Type B pancreatic cell (in vitro differentiated cells): ENCODE measurements at places on chromosomes 5 and 9.

DNA sequence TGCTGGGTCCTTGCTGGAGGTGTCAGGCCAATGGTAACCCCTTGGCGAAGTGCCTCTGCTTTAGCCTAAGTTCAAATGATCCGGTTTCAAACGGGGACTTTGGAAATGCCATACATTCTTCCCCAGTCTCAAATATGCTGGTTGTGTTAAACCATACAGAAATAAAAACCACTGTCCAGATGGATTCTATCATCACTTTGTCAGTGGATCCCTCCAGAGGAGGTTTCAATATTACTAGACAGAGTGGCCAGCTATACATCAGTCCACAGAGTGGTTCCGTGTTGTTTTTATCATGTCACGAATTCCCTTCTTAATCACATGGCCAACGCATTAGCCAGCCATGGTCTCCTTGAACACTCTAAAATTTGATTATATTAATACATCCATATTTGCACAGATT lies 7.3 kb upstream of the RANBP17 start:
- DNase-seq: no peak

- DNase-seq: no peak
Observed at GRCh38 chr5:31574772-31575171, 42.7 kb downstream of the C5orf22 start.

DNA sequence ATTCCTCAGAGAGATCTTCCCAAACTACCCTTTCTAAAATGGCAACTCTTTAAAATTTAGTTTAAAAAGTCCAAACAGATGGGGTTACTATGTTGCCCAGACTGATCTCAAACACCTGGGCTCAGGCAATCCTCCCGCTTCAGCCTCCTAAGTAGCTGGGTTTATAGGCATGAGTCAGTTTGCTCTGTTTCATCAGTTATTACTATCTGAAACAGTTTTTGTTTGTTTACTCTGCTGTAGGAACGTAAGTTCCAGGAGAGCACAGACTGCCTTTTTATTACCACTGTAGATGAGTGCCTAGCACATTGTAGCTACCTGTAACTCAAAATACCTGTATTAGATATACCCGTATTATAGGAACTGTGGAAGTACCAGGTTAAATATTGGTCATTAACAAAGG lies 89.4 kb downstream of the UHRF2 start:
- DNase-seq: no peak

GRCh38 chr9:134032456-134033222 lies 7.4 kb downstream of the BRD3OS start:
- DNase-seq: no peak

GRCh38 chr5:167244583-167244982 lies 1046.9 kb upstream of the WWC1 start:
- DNase-seq: no peak

- no peak for DNase-seq
Observed at GRCh38 chr5:150779397-150780186, 1.0 kb downstream of the SMIM3 start.

DNA sequence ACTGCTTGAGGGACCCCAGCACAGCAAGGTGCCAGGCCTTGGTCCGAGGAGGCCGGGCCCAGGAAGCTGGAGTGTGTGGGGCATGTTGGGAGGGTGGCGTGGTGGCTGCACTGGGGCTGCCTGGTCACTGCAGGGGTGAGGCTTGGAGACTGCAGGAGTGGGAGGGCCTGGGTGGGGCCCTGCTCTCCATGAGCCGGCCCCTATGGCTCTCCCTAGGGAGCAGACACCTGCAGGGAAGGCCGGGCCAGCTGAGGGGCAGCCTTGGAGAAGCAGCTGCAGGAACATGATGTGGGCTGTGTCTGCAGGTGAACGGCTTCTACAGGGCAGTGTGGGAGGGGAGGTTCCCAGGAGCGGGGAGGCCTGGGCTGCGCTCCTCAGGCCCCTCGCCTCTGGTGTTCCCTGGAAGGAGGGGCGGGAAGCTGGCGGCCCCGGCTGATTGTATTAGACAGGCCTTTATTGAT lies 41.7 kb upstream of the TMEM250 start:
- no peak for DNase-seq

GRCh38 chr5:89208811-89209210 lies 325.8 kb upstream of the MEF2C start:
- no peak for DNase-seq

DNA sequence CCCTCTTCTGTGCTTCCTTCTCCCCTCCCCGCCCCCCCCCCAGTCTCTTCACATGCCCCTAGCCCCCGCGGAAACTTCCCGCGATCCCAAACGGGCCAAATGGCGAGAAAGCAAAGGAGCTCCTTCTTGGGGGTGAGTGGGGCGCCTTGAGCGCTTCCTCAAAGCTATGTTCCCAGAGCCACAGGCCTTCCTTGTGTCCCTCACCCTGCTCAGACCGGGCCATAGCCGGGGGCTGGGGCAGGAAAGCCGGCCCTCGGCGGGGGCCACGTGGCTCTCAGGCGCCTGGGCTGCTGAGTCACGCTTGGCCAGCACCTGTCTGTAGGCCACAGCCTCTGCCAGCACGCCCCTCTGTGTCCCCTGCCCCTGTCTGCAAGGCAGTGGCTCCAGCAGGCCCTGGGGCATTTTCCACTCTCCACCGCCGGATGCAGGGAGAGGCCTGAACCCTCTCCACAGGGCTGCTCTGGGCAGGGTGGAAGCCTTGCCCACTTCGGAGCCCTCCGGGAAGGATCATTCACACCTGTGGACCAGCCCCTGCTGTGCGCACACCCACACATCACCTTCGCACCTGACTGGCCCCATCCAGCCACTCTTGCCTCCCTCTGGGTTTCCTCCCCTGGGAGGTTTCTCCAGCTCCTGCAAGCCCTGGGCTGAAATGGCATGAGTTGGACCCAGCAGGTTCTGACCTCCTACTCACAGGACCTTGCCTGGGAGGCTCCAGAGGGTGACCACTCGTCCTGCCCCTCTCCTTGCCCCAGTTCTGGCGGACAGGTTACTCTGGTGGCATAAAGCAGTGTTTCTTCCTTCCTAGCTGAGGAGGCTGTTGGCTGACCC lies 1.2 kb upstream of the SQSTM1 start:
- DNase-seq: no peak

DNA sequence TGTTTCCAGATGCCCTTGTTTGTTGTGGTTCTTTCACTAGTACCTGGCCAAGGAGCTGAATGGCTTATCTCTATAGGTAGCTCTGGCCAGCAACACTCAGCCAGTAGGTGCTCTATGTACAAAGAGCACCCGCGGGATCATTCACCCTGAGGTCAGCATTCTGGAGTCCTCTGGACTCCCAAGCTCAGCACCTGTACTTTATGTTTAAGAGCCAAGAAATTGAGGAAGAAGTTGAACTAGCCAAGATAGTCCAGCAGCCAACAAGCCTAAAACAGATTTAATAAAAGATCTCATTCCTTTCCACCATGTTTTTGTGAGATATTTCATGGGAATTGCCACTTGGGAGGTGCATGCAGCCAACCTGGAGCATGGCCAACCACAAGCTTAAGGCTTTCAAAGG lies 242.6 kb upstream of the PAPPA start:
- DNase-seq: no peak

DNA sequence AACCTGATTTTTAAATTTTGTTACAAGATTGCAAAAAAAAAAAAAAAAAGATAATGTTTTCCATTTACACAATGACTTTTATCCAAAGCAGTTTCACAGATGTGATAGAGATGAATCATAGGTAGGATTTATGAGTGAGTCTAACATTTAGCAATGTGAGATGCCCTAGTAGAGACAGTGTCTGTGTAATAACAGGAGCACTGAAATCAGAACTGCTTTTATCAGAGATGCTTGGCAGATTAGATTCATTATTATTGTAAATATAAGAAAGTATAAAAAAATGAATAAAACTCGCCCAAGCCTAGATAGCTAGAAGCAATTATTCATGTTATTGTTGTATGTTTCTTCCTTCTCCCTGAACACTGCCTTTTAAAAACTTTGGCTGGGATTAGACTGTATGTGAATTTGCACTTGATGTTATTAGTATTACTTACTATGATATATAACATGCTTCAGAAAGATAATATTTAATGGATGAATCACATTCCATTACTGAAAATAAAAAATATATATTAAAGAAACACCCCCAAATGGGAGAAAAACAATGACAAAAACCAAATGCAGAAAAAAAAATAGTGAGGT lies 567.3 kb upstream of the KLF4 start:
- DNase-seq: no peak

DNA sequence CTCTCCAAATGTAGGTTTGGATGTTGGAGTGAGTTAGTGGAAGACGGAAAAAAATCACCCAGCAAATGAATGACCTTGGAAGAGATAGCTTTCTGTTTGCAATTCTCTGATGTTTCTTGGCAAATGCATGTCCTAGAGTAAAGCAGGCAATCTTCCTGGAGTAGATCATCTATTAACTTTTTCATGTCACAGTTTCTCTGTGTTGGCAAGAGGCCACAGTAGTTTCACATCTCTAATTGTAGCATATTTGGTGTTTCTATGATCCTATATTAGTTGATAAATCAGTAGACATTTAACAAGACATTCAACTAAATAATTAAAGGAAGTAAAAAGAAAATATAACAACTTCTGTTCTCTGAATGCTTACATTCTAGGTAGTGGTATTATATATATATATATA lies 138.2 kb upstream of the MINAR2 start:
- no peak for DNase-seq

DNA sequence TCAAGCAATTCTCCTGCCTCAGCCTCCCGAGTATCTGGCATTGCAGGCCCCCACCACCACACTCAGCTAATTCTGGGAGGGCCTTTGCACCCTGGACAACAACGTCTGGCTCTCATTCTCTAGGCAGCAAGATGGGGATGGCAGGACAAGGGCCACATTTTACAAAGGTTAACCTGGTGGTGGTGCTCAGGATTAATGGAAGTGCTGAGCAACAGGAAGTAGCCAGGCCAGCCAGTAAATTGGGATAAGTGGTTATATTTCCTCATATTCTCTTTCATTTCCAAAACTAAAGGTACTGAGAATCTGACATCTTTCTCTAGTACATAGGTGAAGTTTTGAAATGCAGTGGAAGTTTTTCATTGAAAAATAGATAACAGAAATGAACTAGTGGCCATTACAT lies 24.7 kb upstream of the ASPN start:
- no peak for DNase-seq

DNA sequence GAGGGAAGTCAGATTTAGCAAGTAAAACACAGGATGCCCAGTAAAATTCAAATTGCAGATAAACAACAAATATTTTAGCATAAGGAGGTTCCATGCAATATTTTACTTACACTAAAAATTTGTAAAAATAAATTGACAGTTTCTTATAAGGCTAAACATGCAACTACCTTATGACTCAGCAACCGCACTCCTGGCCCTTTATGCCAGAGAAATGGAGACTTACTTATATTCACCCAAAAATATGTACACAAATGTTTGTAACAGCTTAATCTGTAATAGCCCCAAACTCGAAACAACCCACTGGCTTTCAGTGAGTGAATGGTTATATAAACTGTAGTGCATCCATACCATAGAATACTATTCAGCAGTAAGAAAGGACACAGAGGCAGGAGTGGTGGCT lies 28.6 kb upstream of the TRIM14 start:
- no peak for DNase-seq

- no peak for DNase-seq
Observed at GRCh38 chr5:156476678-156477077, 149.7 kb downstream of the SGCD start.

DNA sequence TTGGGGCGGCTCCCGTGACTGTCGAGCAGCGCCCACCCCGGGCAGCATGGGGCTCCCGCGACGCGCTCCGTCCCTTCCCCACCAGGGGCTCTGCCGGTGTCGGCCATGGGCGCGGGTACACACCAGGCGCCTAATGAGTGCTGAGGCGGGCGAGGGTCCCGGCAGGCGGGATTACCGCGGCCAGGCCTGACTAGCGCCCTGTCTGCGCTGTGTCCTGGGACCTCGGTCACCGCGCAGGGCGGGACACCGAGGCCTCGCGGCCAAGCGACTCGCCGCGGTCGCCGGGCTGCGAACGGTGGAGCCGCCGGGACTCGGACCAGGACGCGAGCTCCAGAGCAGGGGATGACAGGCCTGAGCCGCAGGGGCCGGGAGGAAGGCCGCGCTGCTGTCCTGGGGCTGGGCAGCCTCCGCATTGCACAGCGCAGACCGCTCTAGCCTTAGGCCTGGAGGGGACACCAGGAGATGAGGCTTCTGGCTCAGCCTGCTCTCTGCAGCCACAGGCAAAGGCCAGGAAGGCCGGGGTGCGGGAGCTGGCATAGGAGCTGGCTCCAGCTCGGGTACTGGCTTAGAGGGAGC lies 14.1 kb downstream of the LCN10 start:
- no peak for DNase-seq

DNA sequence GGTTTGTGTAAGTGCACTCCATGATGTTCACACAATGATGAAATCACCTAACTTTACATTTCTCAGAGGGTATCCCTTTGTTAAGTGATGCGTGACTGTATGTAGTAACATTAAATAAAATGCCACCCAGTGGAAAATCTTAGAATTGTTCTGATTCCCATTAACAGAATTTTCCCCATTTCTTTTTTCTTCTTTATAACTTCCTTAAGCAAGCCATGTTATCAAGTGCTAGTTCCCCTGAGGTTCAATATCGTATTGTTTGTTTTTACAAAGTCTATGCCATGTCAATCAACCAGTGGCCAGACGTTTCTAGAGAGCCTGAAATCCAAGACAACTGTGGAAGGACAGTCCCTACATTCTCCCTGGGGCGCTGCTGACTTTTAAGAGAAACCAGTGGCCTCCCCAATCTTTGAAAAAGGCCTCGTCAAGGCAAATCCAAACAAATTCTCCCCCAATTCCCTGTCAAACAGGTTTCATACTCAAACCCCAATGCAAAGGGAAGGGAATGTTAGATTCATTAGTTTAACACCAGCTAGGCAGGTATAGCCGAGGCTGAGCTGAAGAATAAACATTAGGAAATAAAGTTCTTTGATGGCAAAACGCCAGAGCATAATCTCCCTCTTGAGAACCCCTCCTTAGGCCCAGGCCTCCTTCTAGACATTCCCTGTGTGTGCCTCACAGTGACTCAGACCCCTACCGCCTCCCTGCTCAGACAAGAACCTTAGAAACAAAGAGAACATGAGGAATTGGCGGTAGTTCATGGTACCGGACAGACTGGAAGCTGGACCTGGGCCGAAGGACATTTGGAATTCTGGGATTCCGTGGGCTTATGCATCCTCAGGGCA lies 198.7 kb downstream of the GNA14 start:
- DNase-seq: no peak

- DNase-seq: no peak
Observed at GRCh38 chr5:65611524-65611923, 12.6 kb downstream of the TRIM23 start.

DNA sequence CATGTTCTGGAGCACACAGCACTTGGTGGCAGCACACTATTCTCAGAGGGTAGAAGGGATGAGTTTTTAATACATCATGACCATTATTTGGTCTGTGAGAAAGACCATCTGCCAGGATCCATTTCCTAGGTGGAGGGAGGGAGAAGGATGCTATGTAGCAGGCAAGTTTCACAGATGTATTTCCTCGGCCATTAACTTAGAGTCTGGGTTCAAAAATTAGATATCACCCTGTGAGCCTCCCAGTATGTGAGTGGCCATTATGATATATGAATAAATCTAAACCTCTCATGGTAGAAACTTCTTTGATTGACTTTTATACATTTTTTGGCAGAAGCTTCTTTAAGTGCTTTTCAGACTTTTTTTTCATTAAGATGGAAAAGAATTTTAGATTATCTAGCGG lies 133.9 kb downstream of the SREK1 start:
- no peak for DNase-seq
